ENCODE measurements at places on chromosomes 1 and 21.

- DNase-seq: no peak
Measured at GRCh38 chr1:73980324-73981040, 217.5 kb downstream of the LRRIQ3 start.

DNA sequence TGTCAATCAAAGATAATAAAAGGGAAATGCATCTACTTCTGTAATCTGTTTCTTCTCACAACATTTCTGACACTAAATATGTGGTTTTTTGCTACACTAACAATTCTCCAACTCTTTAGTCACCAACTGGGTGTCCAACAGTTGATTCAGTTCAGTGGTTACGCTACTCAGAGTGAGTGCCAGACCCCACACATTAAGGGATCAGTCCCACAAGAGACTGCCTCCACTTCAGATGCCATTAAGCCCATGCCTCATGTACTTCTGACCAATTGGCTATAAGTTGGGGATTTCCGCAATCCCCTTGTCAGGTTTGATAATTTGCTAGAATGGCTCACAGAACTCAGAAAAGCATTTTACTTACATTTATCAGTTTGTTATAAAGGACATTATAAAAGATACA is 28.4 kb downstream of the RNF2 start:
- no peak for DNase-seq

- no peak for DNase-seq
Measured at GRCh38 chr1:54742282-54742681, 22.0 kb downstream of the PARS2 start.

DNA sequence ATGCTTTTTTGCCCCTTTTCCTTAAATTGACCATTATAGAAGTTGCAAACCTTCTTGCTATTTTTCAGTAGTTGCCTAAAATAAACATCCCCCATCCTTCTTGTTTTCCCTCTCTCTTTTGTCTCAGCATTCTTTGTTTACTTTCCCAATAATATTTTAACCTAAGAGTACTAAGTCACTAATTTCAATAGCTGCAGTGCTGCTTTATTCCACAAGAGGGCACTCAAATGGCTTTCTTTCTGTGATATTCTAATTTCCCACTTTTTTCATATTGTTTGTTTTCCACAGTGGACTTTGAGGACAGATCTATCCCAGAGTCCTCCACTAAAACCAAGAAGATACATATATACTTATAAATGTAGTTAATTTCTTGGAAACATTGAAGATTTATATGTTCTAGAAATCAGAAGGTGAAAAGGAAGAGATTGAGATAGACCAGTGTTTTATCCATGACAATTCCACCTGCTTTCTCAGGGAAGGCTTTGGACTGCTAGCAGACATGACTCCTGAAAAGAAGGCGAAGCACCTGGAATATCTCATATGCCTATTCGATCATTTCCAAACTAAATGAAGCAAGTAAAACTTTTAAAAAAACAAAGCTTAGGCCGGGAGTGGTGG is 104.8 kb upstream of the GRIK1 start:
- DNase-seq: no peak

- DNase-seq: no peak
Measured at GRCh38 chr1:27299385-27300271, 22.3 kb upstream of the TMEM222 start.

DNA sequence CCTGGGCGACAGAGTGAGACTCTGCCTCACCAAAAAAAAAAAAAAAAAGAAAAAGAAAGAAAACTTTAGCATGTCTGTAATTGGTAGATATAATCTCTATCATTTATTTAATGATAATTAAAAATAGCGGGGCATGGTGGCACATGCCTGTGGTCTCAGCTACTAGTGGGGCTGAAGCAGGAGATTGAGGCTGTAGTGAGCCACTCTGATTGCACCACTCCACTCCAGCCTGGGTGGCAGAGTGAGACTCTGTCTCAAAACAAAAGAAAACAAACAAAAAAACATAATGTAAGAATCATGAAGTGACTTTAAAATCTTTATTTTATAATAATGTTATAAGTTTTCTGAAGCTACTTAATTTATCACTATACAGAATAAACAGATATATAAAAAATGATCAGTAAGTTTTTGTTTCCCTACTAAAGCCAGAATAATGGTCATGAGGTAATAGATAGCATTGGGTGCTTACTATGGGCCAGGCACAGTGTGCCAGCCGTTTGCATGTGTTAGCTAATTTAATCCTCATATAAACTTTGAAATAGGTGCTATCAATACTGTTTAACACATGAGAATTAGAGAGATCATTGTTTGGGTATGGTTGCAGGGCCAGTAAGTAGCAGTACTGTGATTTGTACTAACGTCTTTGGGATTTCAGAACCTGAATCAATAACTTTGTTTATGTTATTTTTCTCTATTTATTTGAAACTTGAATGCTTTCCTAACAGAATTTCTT is 23.8 kb downstream of the CLIC4 start:
- DNase-seq: no peak

DNA sequence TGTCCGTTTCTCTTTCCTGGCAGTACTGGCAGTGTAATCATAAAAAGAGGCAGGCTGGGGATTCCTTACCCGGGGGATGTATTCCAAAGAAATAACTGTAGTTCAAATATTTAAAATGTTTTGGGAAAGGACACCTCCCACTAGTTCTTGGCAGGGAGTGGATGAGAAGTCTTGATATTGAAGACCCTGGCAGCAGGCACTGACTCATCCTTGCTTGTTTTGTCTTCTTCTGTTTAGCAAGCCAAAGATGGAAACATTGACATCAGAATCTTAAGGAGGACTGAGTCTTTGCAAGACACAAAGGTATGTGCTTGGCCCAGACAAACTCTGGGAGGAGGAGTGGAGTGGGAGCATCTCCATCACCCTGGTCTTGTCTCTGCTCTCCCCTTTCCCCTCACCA is 639 bp downstream of the IL20 start:
- DNase-seq: no peak

- no peak for DNase-seq
Measured at GRCh38 chr1:175217721-175218531, 25.4 kb upstream of the KIAA0040 start.

DNA sequence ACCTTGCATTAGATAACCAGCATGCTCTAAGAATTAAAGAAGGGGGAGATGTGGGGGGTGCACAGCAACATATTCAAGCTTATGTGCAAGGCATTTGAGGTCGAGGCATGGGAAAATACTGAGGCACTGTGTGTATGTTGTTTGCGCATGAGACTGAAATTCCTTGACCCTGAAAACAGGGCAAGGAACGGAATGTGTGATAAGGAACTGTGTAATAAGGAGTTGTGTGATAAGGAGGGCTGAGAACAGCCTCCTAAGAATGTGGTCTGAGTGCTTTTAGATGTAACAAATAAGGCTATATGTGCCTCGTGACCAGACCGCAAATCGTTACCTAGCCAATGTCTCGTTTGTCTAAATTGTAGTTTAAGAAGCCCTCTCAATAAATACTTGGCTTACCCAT is 26.5 kb upstream of the ITLN1 start:
- no peak for DNase-seq

GRCh38 chr21:34243562-34243961 is 120.2 kb upstream of the KCNE2 start:
- DNase-seq: peak; percentile 6

- no peak for DNase-seq
Measured at GRCh38 chr1:22447621-22448111, 4.0 kb upstream of the ZBTB40 start.

GRCh38 chr1:225933072-225933471 is 7.9 kb downstream of the LEFTY2 start:
- no peak for DNase-seq

DNA sequence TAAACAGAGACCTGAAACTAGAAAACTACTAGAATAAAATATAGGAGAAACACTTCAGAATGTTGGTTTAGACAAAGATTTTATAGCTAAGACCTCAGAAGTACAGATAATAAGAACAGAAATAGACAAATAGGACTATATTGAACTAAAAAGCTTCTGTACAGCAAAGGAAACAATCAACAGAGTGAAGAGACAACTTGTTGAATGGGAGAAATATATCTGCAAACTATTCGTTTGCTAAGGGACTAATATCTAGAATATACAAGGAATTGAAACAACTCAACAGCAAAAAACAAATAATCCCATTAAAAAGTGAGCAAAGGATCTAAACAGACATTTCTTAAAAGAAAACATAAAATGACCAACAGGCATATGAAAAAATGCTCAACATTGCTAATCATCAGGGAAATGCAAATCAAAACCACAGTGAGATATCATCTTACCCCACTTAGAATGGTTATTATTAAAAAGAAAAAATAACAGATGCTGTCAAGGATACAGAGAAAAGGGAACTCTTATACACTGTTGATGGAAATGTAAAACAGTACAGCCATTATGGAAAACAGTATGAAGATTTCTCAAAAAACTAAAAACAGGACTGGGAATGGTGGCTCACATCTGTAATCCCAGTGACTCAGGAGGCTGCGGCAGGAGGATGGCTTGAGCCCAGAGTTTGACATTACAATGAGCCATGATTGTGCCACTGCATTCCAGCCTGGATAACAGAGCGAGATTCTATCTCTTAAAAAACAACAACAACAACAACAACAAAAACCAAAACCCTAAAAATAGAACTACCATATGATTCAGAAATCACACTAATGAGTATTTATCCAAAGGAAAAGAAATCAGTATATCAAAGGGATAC is 37.3 kb upstream of the ZSWIM5 start:
- DNase-seq: no peak

GRCh38 chr1:169894424-169895145 is 889 bp upstream of the SCYL3 start:
- no peak for DNase-seq

DNA sequence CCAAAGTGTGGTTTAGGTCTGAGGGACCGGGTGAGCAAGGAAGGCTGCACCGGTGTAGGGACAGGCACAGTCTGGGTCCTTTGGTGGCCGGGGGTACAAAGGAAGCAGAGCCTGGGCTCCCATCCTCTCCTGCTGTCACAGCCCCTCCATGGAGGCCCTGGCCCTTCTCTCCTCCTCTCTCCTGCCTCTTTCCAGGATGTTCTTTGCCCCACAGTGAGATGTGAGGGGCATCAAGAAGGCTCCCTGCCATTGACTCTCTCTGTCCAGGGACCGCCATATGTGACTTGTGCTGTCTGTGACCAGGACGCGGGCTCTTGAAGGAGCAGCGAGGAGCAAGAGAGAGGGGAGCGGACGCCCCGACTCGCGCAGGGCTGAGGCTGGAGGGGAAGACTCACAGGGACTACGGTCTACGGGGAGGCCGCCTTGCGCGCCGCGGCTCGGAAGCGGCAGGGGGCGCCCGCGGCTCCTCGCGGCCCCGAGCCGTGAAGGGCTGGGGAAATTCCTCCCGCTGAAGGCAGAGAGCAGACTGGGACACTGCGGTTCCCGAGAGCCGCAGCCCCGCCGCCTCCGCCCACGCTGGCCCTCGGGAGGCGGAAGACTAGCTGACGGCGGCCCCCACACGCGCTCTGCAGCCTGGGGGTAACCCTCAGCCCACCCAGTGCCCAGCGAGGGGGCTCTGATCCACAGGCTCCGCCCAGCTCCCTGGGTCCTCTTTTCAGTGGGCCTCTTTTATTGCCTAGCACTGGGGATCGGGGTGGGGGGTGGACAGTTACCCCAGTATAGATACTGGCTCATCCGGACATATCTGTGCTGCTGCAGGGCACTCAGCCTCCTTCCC is 40.8 kb downstream of the MAB21L3 start:
- DNase-seq: peak; percentile 32

- DNase-seq: no peak
Measured at GRCh38 chr1:187646536-187647107, 817.9 kb downstream of the PLA2G4A start.

- no peak for DNase-seq
Measured at GRCh38 chr1:36961062-36961615, 73.2 kb downstream of the GRIK3 start.

DNA sequence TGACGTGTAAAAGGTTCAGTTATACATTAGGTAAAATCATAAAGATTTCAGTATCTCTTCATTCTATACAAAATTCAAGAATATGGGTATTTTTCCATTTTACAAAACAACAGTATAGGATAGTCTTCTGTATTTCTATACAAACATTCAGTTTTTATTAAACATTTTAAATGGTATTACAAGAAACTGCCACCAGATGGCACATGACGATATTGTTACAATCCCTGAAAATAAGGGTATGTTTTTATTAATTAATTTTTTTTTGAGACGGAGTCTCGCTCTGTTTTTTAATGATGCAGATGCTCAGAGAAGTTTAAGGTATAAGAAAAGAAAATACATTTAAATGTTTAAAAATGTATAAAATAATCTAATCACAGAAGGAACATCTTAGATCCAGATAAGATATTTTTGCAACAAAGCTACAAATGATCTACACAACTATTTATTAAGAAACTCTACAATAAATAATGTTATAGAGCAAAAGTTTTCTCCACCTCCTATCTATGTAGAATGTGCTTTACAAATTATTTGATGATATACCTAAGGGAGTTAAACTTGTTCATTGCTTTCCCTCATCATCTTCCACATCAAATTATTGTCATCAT is 23.5 kb upstream of the RSBN1 start:
- peak; percentile 42 for DNase-seq

DNA sequence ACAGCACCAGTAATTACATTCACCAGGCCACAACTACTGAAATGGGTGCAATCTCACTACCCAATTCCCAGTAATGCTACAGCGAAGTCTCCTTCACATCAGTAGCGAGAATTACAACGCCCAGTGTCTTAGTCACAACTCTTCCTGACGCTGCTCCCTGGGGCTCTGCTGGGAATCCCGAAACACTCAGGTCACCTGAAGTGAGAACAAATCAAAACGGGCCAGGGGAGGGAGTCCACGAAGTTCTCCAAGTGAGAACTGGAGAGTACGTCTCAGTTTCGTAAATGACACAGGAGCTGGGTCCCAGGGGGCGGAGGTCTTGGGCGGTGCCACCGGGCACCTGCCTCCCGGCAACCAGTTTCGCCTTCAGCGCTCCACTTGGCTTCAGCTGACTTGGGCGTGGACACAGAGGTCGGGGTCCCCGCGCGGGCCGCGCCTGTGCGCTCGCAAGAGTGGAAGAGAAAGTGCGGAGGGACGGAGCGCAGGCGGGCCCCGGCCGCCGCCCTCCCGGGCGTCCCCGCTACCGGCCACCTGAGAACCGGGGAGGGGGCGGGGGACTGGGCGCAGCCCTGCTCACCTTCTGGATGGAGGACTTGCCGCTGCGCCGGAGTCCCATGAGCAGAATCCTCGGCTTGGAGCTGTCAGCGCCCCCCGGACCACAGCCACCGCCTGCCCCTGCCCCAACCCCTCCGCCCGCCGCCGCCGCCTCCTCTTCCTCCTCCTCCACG is 575 bp downstream of the RRAGC start:
- peak; percentile 19 for DNase-seq

DNA sequence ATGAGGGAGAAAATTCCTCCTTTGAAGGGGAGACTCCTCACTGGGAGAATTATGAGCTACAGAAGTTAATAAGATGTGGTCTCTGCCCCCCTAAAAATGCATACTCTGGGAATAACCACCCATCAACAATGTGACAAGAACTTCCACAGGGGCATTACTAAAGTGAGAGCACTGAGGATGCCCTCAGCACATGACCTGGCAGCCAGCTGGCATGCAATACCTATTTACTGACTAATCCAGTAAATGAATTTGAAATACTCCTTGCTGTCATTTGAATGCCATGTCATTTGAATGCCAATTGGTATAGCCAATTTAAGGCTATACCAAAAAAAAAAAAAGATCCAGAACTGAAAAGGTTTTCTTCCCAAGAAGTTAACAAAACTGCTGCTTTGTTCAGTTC is 30.8 kb downstream of the PLPP3 start:
- DNase-seq: no peak

GRCh38 chr21:36214561-36214960 is 57.9 kb downstream of the DOP1B start:
- DNase-seq: no peak

GRCh38 chr1:223487887-223488259 is 94.7 kb downstream of the CCDC185 start:
- DNase-seq: no peak
